ENCODE measurements at places on chromosomes 13 and 19.

DNA sequence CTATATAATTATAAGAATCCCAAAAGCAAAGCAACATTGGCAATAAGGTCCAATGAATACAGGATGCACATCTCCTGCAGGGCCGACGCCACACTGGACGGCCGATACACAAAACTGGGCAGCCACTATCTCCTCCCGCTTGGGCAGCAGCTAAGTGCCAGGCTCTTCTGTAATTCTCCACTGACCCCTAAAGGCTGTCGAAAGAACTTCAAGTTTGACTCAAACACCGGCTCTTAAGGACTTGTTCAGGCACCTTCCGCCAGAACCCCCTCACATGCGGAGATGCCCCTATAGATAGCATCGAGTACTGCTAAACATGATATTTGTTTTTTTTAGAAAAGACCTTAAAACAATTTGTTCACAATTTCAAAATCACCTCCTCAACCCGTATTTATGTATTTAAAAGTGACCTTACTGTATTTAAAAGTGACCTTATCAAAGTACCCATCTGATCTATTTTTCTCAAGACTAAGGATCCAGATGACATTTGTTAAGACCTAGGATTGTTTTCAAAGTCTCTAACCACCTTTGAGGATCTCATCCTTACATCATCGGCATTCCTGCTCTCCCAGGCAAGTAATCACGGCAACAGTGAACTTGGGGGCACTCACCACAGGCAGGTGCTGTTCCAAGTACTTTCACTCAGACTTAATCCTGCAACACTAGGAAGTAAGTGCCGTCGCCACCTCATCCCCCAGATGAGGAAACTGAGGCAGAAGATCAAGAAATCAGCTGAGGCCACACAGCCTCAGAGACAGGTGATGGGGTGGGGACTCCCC, 77.8 kb downstream of the TUBGCP3 start:
- DNase-seq: peak; percentile 58

GRCh38 chr19:55426042-55426441, 17.1 kb downstream of the SHISA7 start:
- no peak for DNase-seq

- no peak for DNase-seq
Observed at GRCh38 chr13:19769854-19770253, 12.9 kb downstream of the PSPC1 start.

DNA sequence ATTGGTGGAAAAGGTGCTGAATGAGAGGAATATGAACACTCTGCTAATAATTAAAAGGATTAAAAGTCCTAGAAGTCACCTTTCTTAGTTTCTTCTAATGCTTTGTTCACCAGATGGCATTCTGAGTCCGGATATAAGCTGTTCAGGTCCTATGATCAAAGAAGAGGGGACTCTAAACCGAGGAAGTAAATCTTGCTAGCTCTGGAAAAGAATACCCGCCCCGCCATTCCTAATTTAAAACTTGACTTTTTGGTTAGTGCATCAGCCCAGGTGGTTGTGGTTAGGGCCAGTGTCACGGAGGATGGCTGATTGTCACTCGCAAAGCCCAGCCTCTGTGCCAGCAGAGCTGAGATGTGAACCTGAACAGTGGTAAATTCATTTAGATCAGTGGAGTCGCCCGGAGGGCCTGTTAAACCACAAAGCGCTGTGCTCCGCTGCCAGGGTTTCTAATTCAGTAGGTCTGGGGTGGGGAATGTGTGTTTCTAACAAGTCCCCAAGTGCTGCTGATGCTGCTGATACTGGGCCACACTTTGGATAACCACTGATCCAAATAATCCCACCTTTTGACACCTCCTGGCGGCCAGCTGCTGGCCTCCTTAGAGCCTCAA, 425.4 kb downstream of the DCT start:
- no peak for DNase-seq

DNA sequence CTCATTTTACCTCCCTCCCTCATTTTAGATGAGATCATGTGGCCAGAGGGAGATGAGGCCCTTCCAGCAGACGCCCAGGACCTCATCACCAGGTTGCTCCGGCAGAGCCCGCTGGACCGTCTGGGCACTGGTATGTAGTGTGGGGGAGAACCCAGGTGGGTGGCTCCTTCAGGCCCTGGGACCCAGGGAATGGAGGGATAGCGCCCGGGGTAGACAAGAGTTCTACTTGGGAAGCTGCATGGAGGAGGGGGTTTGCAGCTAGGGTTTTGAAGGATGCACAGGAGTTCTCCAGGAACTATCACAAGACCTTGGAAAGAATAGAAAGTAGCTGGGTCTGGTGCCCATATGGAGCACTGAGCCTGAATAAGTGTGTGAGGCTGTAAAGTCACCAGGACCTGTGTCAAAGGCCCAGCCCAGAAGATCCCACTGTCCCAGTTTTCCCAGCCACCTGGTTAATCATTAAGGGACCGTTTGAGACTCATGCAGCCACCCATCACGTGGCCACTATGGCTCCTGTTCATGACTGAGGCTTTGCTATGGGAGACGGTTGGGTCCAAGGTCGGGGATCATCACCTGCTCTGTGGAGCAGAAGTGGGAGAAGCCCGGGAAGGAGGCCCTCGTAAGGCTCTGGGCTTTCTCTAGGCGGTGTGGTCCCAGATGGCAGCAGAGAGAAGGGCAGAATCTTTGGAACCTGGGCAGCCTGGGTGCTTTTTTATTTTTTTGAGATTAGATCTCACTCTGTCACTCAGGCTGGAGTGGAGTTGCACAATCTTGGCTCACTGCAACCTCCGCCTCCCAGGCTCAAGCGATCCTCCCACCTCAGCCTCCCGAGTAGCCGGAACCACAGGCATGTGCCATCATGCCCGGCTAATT, 17.0 kb upstream of the PIK3R2 start:
- peak; percentile 32 for DNase-seq

DNA sequence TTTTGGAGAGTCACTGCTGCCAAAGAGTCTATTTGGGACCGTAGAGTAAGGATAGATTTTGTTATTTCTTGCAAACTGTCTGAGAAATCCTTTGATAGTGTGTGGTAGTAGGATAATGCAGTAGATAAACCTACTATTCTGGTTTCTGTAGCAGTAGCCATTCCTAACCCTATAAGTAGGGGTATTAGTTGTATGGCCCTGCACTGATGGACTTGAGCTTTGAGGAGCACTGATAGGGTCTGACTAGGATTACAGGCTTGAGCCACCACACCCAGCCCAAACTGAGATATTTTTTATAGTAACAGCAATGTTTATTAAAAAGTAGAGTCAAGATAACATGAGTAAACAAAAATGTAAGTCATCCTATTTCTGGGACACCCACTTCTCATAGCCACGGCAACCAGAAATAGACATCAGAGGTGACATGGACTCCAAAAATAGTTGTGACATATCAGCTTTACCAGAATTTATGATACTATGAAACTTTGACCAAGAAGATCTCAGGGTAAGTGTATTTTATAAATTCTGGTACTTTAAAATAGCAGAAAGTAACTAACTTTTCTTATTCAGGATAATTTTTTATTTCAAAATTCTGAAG, 479.1 kb downstream of the SUCLA2 start:
- no peak for DNase-seq

- no peak for DNase-seq
Observed at GRCh38 chr13:113851480-113851803, 12.4 kb downstream of the GAS6 start.

DNA sequence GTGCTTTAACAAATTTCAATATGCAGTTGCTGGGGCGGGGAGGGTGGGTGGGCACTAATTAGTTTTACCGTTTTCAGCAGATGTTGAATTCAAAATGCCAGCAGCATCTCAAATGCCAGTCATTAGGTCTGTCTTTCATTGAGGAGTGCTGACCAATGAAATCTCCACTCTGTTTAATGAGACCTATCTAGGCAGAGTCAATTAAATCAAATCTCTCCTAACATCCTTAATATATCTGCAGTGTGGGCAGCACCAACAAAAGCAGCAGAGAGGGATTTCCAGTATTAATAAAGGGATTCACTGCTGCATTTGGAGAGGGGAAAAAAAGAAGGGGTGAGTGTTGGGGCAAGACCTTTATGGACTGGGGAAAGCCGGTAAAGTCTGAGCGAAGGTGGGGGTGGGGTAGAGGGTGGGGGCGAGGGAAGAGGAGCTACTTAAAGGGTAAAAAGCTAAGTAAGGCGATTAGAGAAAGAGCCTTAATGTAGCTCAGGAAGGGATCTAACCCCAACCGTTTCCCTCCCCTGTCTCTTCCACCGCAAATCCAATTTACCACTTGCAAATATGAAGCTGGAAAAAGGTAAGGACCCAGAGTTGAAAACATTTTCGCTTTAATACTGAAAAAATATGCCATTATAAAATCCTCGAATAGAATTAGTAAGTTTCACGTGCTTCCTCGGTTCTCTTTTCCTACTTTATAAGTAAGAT, 4.5 kb downstream of the SLITRK1 start:
- no peak for DNase-seq

- no peak for DNase-seq
Observed at GRCh38 chr19:47813304-47813994, 8.3 kb upstream of the CRX start.

DNA sequence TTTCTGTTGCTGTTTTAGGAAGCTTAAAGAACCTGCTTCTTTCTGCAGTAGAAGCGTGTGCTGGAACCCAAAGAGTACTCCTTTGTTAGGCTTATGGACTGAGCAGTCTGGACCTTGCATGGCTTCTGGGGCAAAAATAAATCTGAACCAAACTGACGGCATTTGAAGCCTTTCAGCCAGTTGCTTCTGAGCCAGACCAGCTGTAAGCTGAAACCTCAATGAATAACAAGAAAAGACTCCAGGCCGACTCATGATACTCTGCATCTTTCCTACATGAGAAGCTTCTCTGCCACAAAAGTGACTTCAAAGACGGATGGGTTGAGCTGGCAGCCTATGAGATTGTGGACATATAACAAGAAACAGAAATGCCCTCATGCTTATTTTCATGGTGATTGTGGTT, 103.1 kb downstream of the TNFRSF19 start:
- DNase-seq: no peak

DNA sequence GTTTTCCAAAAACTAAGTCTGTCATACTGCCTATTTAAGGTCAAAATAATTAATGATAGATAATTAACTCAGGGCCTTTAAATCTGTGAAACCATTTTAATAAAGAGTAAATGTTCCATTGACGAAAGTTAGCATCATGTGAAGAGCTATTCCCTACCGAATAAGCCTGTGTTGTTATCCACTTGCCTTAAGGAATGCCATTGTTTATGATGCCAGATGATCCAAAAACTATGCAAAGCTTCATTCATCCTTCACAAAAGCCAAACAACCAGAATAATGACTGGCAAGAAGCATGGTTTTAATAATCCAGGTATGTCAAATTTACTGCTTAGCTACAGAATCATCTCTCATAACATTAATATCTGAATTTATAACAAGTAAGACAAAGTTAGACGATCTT, 6.5 kb upstream of the GPC6 start:
- no peak for DNase-seq

DNA sequence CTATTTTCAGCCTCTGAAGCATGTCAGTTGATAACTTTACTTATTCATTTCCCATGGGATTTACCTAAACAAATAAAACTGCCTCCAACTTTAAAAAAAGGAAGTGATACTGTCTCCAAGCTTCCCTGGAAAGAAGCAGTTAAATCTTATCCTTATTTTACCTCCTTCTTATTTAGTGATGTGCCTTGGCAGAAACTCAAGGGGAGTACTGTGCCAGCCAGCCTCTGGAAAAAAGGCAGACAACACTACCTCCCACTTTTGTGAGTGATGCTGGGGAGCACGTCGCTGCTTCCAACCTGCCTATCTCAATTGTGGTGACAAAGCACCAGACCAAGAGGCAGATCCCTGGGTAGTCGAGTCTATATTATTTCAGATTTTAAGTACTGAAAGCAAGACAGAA, 765.6 kb downstream of the DIAPH3 start:
- DNase-seq: no peak
